T-helper 22 cell (primary cell): ENCODE measurements at places on chromosomes 12 and 14.

GRCh38 chr12:42648061-42648460, 58.5 kb upstream of the PRICKLE1 start:
- DNase-seq, result no peak

DNA sequence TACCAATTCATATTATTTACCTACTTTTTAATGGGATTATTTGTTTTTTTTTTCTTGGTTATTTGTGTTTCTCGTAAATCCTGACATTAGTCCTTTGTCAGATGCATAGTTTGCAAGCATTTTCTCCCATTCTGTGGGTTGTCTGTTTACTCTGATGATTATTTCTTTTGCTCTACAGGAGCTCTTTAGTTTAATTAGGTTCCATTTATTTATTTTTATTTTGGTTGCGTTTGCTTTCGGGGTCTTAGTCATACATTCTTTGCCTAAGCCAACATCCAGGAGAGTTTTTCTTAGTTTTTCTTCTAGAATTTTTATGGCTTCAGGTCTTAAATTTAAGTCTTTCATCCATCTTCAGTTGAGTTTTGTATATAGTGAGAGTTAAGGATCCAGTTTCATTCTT, 289.9 kb downstream of the AKAP6 start:
- no peak for DNase-seq

- DNase-seq, result no peak
Measured at GRCh38 chr12:97756066-97756666, 293.6 kb downstream of the RMST start.

DNA sequence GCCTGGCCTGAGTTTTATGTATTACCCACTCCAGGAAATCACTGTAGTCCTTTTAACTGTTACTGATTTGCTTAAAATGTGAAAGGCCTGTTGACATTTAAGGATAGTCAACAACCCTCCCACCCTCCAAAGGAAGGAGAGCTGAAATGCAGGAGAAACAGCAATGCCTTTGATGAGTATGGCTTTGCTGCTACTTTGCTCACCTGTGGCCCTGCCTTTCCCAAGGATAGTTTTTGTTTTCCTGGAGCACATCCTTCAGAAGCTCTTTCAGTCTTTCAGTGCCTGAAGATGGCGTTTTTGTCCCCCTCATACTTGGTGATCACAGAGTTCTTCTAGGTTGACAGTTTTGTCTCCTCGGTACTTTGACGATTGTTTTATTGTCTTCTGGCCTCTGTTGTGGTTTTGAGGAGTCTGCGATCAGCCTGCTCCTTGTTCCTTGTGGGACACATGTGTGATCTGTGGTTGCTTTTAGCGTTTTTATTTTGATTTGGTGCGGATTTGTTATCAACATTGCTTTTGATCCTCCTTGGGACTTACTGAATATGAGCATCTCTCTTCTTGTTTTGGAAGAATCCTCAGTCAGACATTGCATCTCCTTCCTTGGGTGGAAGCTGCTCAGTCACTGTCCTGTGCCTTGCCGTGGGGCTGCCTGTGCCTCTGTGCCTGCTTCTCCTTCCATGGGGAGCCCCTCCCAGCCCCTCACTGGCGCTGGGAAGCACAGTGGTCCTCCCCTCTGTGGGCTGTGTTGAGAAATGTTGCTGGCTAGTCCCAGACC, 17.2 kb downstream of the PACS2 start:
- no peak for DNase-seq

DNA sequence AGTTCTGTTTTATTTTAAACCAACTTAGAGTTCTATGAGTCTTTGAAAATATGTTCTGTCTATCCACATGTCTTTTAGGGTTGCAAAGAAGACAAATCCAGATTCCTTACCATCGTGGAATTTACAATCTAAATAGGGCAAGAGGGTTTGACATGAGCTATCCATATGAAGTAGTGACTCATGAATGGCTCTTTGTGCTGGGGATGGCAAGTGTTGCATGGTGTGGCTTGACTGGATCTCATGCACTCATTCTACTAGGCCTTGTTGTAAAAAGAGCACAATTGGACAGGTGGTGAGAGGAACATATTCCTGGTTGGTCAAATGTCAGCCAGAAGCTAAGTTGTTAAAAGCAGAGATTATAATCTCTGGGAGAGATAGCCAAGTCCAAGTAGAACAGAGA, 509.1 kb downstream of the DIO2 start:
- DNase-seq, result no peak

GRCh38 chr12:95593266-95593871, 42.1 kb upstream of the USP44 start:
- DNase-seq, result no peak
